Small intestine (tissue), 16 donors: ENCODE measurements at places on chromosomes 16 and 17.
A peak's percentile ranks its signal among the peaks of the same experiment; 100 is the strongest.

GRCh38 chr17:55816532-55817396 is 65.9 kb downstream of the PCTP start:
- DNase-seq: no peak

- DNase-seq: no peak
These were observed 13.5 kb downstream of the COL1A1 start for GRCh38 chr17:50187751-50188530.

GRCh38 chr16:8253718-8254117 is 336.6 kb downstream of the TMEM114 start:
- peak; percentile 42 for DNase-seq

GRCh38 chr17:72646176-72646575 is 446.3 kb downstream of the SLC39A11 start:
- no peak for DNase-seq

- DNase-seq: no peak
These were observed 34.6 kb upstream of the CCDC182 start for GRCh38 chr17:57779706-57780105.

GRCh38 chr16:48231727-48232492 is 12.2 kb upstream of the LONP2 start:
- DNase-seq: peak; percentile 40

DNA sequence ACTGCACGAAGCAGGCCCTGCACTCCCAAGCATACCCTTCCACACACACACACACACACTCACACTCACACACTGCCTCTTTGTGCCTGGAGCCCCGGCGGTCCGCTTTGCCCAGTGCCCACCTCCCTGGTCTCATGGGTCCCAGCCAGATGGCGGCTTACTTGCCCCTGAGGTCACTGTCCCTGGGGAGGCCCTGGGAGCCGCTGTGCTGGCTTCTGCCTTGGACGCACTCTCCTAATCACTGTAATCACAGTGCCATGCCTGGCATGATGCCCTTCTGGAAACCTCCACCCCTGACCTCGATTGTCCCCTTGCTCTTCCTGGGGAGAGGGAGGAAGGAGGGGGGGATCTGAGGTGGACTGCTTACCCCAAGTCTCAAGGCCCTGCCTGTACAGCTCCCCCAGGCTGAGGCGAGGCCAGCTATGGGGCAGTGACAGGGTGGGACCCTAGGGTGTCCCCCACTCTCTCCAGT is 36.0 kb downstream of the ARHGAP23 start:
- no peak for DNase-seq

DNA sequence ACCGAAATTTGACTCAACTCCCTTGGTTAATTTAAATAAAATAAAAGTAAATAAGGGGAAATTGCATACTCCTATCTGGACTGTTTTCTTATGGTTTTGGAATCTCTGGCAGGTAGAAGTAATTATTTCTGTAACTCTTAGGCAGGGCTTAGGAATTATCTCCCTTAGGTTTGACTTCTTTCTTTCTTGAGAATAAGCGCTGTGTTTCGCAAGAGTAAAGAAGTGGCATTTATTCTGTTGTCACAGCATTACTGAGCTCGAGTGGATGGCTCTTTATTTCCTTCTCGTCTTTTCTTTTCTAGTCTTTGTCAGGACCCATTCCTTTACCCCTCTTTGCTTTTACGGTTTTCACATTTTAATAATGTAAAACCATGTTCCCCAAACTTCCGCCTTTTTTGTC is 633.2 kb downstream of the WWOX start:
- DNase-seq: no peak

- DNase-seq: no peak
These were observed 185.3 kb downstream of the TMEM132E start for GRCh38 chr17:34764716-34765115.

GRCh38 chr16:89060207-89060794 is 33.4 kb upstream of the ACSF3 start:
- no peak for DNase-seq

DNA sequence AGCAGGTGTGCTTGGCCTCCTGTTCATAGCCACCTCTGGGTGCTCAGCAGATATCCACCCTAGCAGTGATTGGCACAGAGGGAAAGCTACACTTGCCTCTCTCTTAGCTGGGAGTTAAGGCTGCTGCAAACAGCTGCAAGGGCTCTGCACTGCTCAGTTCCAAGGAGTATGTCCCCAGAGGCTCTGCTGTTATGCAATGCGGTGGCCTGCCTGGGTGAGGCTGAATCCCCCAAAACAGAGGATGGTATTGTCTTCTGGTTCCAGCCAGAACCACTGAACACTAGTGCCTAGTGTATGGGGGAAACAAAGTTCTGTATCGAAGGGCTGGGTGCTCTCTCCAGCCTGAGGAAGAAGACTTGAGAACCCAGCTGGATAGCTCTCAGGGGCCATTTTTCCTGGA is 16.8 kb downstream of the TMEM94 start:
- no peak for DNase-seq

GRCh38 chr17:60142872-60143499 is 6.8 kb upstream of the CA4 start:
- DNase-seq: peak; percentile 86

GRCh38 chr17:81392909-81393654 is 2.2 kb upstream of the BAHCC1 start:
- peak; percentile 36 for DNase-seq

- DNase-seq: no peak
These were observed 15.1 kb upstream of the ERN2 start for GRCh38 chr16:23728112-23728477.

DNA sequence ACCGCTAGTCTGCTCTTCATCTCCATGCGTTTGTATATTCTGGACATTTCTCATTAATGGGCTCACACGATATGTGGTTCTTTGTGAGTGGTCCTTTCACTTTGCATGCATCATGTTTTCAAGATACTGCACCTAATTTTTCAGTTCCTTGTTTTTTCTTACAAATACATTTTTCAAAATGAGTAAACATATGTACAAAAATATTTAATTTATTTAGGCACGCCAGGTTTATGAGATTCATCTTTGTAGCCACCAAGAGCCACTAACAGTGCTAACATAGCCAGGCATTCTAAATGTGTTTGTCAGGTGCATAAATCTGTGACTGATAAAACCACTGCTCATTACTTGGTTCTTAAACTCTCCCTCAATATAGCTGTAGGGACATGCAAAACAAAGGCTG is 375.3 kb downstream of the WWOX start:
- no peak for DNase-seq

DNA sequence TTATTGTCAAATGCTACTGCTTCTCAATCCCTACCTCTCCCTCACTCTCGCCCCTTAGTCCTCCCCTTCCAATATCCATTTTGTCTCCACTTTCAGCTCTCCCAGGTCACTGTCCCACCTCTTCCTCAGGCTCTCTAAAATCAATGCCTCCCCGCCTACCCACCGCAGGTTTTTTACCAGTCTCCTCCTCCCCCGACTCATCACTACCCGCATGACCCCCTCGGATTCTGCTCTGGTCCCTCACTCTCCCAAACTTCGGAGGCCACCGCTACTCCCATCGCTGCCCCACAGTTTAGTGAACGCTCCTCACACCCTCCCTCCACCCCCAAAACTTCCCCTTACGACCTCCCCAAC is 513 bp downstream of the CRLF3 start:
- no peak for DNase-seq

DNA sequence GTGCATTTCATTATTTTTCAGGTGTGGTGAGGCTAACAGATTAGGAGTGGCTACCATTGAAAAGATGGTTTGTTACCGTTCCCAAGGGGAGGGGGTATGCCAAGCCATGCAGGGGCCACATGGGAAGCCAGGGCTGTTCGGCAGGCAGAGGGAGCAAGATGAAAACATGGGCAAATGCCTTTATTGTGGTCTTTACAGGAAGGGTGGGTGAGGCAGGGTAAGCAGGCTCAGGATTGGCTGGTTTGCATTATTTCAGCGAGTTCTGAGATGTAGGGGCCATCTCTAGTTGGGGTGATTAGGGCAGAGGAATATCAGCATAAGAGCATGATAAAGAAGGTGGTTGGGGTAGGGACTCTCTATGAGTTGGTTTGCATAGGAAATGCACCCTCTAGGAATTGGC is 117.6 kb downstream of the CCT6B start:
- DNase-seq: no peak

GRCh38 chr16:66651474-66651765 is 45.1 kb downstream of the CMTM4 start:
- DNase-seq: no peak

- DNase-seq: no peak
These were observed 525.8 kb upstream of the GOT2 start for GRCh38 chr16:59259950-59260319.

GRCh38 chr17:65005858-65006257 is 50.7 kb downstream of the GNA13 start:
- DNase-seq: no peak

GRCh38 chr17:2847381-2848333 is 51.4 kb downstream of the RAP1GAP2 start:
- DNase-seq: no peak

- no peak for DNase-seq
These were observed 27.9 kb upstream of the HSBP1 start for GRCh38 chr16:83779886-83780285.

- DNase-seq: no peak
These were observed 1.3 kb upstream of the PDK2 start for GRCh38 chr17:50093807-50094206.

GRCh38 chr16:11136600-11136999 is 119.4 kb downstream of the SOCS1 start:
- DNase-seq: no peak

DNA sequence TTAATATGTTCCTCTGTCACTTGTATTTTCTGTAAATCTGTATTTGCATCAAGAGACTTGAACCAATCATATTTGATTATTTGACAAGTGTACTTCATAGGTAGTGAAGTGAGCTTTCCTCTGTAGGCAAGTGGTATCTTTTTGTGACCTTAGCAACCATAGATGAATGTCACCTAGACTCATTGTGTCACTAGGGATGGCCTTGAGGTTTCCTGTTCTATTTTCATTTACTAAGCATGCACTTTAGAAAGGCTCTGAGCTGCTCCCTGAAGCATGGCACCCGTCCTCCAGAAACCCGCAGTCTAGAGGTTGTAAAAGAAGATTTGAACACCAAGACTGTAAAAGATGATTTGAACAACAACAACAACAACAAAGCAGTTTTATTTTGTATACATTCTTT is 151.7 kb downstream of the PRKCB start:
- DNase-seq: no peak

DNA sequence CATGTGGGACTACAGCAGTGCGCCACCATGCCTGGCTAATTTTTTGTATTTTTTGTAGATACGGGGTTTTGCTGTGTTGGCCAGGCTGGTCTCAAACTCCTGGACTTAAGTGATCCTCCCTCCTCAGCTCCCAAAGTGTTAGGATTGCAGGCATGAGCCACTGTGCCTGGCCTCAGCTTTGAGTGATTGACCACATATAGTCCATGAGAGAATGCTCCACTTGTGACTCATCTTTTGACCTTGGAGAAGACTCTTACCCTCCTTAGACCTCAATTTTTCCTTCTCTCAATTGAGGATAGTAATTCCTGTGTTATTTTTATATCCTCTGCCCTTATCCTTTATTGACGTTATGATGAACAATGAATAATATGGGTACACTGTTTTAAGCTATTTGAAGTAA is 30.9 kb upstream of the DUSP14 start:
- DNase-seq: no peak

- no peak for DNase-seq
These were observed 13.3 kb downstream of the CAVIN1 start for GRCh38 chr17:42409523-42410318.

DNA sequence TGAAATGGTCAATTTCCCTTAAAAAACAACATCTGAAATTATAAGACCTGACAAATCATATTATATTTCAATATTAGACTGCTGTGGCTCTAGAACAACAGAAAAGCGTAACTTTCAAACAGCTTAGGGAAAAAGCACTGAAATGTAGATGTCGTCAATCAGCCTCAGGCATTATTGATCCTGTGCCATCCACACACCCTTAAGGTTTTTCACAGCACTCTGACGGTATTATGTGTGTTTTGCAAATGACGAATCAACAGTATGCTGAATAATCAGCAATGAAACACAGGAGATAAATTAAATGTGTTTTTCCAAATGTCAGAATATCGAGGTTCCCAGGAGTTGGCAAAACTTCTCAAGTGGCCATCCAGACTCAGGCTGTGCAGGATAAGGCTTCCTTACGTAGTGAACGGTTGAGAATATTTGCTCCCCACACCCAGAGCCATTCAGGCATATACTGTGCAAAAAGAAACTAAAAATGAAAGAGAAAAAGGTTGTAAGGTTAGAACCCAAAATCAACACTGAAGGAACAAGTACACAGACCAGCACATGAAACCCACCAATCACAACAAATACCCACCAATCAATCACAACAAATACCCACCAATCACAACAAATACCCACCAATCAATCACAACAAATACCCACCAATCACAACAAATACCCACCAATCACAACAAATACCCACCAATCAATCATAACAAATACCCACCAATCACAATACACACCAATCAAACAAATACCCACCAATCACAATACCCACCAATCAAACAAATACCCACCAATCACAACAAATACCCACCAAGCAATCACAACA is 7.7 kb upstream of the MBTPS1 start:
- no peak for DNase-seq

DNA sequence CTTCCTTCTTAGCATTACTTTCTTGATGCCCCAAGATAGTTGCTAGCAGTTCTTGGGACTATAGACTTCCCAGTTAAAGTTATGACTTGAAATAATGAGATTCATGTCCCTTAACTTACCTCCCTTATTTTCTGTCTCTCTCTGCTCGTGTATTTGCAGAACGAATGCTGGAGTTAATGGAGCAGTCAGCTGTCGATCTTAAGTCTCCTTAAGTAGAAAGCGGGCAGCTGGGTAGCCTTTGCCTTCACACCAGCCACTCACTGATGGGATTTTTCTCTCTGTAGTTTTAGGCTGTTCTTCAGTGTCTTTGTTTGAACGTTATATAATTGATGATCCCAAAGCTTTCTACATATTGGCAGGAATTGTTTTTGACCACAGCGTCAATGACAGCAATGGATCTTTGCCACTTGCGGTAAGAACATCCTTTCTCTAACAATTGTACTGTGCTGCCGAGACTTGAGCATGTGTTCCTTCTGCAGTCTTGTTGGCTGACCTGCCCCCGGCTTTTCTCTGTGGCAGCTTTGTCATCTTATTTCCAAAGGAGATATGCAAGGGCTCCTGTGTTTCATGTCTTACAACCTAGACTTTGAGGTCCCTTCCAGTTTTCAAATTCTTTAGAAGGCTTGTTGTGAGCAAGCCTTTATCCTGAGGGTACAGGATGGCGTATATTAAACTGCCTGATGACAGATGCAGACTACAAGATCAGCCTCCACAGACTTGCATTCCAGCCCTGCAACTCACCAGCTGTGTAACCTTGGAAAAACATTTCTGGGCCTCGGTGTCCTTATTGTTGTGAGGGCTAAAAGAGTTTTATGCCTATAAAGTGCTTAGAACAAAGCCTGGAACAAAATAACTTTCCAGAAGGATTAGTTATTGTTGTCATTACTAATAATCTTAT is 25.1 kb upstream of the ABCA3 start:
- no peak for DNase-seq

GRCh38 chr17:82449131-82449882 is 1.2 kb downstream of the CYBC1 start:
- DNase-seq: no peak

GRCh38 chr16:69820926-69821541 is 58.9 kb downstream of the WWP2 start:
- no peak for DNase-seq
